ENCODE measurements at places on chromosomes 12 and 14.

DNA sequence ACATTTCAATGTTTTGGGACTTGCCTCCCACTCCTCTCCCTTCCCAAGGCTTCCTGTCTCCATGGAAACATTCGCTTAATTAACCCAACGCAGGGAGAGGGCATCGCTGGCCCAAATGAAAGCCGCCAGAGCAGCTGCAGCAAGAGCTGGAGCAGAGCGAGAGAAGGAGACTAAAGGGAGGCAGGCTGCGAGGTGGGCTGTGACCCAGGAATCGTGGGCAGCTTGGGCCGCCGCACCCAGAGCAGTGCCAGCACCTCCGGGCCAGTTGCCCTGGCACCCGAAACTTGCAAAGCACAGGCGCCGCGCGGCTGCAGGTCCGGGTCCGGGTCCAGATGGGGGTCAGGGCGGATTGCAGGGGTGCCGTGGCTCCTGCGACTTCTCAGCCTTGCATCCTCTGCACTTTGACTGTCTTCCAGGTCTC lies 43.5 kb upstream of the PTPRQ start:
- DNase-seq: no peak

GRCh38 chr12:88509851-88510250 lies 70.4 kb downstream of the KITLG start:
- no peak for DNase-seq

DNA sequence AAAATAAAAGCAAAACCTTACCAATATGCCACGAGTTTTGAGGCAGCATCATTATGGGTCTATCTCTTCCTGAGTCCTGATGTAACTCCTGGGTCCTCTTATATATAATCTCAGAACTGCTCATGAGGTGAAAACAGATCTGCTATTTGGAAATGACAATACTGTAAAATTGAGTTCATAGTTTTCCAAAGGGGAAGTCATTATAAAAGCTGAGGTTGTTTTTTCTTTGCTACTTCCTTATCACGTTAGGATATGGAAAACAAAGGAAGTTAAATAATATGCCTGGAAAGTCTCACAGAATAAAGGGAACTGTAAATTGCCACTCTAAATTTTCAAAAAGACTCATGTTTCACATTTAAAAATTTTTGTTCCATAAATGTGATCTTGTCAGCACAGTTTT lies at the start of gene CD163L1:
TSS of gene CD163L1 (minus strand) at position 78 of the 400 bp plus-strand sequence. CDS start at position 52, 26 bp downstream.
- no peak for DNase-seq

DNA sequence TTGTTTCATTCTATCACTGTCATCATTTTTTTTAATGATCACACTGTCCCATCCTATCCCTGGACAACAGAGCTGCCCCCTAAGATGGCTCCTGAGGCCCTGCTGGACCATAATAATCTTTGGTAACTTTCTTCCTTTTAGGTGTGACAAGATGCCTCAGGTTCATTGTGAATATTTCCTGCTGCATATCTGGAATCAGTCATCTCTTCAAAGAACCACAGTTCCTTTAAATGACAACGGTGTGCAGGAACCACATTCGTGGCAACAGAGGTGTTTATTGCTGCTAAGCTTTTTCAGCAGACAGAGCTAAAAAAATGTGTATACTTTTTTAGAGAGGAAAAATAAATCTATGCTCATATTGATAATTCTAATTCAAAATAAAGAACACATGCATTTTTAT lies 312.9 kb downstream of the MED13L start:
- no peak for DNase-seq

DNA sequence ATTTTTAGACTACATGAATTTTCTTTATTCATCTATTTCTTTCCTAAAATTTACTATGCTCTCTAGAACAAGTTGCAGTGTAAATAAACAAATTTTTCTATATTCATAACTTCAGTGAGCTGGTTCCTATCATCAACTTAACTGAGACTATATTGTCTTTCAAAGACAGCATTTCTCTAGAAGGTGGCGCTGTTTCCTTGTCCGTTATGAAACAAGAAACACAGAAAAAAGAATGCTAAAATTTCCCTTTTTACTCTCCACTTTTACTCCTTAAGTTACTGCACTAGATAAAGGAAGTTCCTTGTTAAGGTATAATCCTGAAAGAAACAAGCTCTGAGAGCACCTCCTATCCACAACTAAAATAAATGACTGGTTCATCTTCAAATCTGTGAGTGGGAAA lies 8.2 kb upstream of the CLEC2A start:
- no peak for DNase-seq

DNA sequence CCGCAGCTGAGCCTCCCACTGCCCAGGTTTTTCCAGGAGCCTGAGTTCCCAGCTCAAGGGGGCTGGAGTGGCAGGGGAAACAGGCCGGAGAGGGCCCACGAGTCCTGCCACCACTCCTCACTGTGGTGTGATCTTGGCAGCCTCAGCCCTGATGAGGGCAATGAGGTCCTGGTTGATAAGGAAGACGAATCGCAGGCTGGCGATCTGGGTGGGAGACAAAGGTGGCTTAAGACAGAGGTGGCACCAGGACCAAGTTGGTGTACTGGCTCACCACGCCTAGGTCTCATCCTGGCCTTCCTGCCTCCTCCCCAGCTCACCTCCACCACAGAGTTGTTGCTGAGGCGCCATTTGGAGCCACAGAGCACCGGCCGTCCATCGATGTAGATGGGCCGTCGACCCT lies 9.4 kb downstream of the MCRS1 start:
- no peak for DNase-seq

- DNase-seq: no peak
Observed at GRCh38 chr14:38357557-38357956, 101.7 kb upstream of the CLEC14A start.

DNA sequence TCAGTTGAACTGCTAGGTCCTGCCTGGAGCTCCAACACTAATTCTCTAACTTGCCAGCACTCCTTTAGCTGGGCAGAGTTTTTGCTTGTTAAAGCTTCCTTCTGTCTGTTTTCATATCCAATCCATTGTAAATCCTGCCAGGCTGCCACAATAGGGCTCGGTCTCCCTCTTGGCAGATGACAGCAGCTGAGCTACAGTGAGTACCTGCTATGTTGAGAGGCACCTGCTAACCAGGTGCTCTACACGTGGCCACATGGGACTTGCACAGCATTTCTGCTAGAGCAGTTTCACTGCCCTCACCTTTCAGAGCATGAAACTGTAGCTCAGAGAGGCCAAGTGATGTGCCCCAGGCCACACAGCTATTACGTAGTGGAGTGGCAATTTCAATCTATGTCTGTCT lies 106.6 kb upstream of the NOS1 start:
- DNase-seq: no peak

Data from stimulated activated CD8-positive, alpha-beta memory T cell treated with anti-CD3 and anti-CD28 coated beads, Interleukin-12 subunit alpha, Interleukin-12 subunit beta, amount 100 ng/mL, for 4 hours (primary cell).